ENCODE measurements at places on chromosomes 11 and 22.

DNA sequence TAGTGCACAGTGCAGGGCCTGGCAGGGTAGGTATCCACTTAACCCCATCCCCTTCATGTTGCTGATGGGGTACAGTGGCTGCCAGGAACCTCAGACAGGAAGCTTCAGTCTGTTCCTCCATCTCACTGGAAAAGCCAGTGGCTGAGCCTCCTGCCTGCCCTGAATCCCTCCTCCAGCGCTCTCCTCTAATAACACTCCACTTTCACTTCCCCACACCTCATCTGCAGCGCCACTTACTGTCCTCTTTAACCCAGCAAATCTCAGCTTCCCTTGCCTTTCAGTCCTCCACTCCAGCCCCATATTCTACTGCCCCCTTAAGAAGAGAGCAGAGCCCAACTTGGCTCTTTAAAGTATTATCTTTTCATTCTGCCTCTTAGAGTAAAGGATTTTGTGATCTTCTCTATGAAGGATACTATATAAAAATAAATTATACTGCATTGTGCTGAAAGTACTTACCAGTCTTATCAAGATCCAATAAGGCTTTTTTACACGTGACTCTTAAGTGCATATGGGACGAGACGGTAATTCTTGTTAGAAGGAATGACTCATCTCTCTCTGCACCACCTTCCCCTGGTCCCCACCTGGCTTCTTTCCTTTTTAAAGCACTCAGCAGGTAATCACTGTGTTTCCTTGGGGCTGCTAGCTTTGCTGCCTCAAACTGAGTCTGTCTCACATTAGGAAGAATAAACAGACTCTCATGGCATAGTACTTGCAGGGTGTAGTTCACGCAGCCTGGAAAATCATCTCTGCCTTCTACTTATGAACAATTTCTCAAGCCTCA, 238.0 kb upstream of the NARS2 start:
- peak; percentile 53 for DNase-seq

GRCh38 chr11:102283116-102283485, 34.2 kb upstream of the BIRC3 start:
- DNase-seq, result no peak

GRCh38 chr22:45516163-45516562, 13.5 kb downstream of the FBLN1 start:
- no peak for DNase-seq

GRCh38 chr11:63535734-63536133, 874 bp upstream of the PLAAT4 start:
- no peak for DNase-seq

- DNase-seq, result no peak
These were observed 3.5 kb downstream of the RRM1 start for GRCh38 chr11:4098026-4098621.

GRCh38 chr22:19574247-19574646, 50.0 kb upstream of the CLDN5 start:
- DNase-seq, result no peak

GRCh38 chr11:44601471-44602370, 36.3 kb downstream of the CD82 start:
- DNase-seq, result no peak

- DNase-seq, result no peak
These were observed 24.7 kb upstream of the PCF11 start for GRCh38 chr11:83132191-83132590.

- no peak for DNase-seq
These were observed 22.7 kb upstream of the P2RY2 start for GRCh38 chr11:73195191-73196007.

DNA sequence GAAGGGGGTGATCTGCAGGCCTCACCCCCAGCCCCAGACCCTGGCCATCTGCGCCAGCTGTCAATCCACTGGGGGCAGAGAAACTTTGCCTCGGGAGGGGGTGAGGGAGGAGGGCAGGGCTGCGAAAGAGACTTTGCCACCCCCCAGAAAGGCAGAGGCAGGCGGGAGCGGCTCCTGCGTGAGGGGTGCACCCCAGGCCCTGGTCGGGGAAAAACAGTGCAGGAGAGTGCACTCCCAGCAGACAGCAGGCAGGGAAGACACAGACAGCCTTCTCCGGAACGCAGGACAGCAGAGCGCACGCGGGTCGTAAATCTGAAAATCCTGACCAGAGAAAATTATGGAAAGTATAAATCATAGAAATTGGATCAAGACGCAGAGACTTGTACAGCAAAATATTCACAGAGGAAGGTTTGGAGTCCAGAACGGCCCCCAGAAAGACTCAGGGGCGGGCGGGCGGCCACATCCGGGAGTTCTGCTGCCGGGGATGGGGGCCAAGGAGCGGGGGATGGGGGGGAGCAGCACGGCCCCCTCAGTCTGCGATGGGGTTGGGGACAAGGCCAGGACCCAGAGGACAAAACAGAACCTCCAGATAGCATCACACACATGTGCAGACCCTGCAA, 8.0 kb upstream of the MRPL23 start:
- DNase-seq, result no peak

- DNase-seq, result peak; percentile 74
These were observed 14.5 kb upstream of the MB start for GRCh38 chr22:35631597-35631996.

DNA sequence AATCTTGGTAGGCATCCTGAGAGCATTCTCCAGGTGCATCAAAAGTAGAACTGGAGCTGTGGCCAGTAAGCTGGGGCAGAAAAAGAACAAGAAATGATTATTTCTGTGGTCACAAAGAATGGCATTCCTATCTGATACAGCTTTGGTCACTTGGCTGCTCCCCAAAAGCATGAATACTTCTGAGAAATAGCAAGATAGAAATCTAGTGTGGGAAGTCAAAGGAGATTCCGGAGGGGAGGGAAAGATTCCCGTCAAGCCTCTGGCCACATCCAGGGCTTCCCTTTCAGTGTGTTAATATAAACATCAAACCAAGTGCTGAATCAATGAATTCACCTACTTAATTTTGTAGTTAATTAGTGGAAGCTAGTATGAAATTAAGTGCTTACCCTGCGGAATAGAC, 1185.4 kb downstream of the LRRC4C start:
- DNase-seq, result no peak

DNA sequence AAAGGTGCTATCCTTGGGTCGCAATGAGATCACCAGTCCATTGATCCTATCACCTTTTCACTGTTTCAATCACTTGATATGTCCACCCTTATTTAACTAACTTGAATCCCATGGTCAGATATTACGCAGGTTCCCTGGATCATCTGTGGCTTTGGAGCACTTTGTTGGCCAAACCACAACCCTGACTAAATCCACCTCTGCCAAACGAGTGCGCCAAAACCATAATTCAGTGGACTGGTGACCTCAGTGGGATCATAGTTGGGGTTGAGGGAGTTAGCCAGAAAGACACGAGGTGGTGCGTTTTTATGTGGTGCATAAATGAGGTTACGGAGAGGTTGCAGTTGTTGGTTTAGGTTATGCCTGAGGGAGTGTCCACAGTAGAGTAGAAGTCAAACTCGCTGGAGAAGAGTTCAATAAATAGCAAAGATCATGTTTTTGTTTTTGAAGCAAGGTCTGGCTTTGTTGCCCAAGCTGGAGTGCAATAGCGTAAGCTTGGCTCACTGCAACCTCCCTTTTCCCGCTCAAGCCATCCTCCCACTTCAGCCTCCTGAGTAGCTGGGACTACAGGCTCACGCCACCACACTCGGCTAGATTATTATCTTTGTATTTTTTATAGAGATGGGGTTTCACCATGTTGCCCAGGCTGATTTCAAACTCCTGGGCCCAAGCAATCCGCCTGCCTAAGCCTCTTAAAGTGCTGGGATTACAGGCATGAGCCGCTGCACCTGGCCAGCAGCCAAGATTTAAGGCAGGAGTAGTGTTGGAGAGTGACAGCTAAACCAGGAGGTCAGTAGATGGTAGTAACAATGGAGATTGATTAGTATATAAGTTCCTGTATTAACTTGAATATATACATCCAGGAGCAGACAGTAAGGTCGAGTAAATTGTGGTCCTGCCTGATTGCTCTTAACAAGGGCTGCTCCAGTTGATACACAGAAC, 4.5 kb downstream of the FOXR1 start:
- DNase-seq, result peak; percentile 96

DNA sequence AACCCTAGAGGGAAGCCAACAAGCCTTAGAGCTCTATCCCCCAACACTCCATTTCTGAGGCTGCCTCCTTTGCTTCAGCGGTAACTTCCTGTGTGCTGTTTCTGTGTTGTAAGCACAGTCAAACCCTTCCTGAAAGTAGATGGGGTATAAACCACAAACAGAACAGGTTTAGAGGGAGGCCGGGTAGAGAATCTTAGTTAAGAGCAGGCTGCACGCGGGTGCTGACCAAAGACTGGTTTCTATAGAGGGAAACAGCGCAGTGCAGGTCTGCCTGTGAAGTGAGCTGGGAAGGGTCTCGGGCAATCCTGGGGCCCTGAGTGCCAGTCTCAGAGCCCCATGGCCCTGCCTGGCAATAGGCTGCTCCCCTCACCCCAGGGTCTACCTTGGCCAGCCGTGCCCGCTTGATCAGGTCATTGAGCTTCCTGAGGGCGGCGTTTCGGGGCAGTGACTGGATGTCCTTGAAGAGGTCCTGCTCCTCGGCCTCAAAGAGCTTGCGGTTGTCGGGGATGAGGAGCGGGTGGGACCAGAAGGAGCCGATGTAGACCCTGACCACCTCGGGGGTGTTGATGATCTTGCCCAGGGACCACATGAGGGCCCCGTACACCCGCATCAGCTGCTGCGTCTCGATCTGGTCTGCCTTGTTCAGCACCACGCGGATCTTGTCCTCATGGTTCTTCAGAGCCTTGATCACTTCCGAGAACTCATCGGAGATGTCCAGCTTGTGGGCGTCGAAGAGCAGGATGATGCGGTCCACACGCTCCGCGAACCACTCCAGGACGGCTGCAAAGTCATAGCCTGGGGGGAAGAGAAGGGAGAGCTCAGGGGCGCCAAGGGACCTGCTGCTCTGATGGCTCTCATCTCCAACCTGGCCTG, 15.3 kb upstream of the CDC42BPG start:
- DNase-seq, result no peak

DNA sequence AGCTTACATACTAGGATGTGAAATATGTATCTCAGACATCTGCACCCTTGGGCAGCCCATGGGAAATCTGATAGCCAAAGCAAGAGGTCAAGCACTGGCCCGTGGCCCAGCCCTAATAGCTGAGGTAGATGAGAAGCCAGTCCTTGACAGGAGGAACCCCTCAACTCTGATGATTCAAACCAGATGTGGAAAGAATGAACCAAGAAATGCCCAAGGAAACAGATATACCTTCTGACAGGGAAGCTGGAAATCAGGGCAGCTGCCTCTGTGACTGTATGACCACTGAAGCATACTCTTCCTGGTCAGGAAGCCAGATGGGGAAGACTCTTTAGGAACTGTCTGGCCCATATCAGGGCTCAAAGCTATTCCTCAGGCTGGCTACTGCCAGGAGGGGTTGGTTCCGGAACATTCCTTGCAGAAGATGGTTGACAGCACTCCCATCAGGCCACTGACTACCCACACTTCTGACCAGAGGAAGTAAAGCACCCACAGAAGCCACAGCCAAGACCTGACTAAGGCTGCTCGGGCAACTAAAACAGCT, 124.2 kb downstream of the SWAP70 start:
- no peak for DNase-seq

DNA sequence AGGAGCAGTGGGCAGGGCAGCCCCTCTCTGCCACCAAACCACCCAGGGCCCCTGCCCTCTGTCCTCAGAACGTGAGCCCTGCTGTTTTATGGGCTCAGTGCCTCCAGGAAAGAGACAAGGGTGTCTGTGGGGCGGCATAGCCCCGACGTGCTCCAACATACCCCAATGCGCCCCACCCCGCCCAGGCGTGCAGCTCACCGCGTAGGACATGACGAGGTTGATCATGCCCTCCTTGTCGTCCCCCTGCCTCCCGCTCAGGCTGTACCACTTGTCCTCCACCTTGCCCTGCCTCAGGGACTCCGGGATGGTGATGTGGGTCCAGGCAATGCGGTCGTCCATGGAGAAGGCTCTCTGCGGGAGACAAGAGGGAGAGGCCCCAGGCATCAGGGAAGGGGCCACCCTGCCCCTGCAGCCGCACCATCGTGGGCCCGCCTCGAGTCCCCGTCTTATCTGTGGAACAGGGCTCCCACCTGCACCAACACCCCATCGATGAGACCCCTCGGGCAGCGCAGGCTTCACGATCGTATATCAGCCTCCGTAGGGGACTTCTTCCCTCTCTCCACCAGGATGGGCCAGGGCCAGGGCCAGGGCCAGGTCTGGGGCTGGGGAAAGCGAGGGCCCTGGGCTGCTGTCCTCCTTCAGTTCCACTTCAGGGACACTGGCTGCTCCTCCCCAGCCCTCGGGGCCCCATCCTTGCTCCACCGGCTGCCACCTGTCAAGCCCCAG, 20.8 kb downstream of the TOLLIP start:
- no peak for DNase-seq

- peak; percentile 54 for DNase-seq
These were observed 1.4 kb upstream of the DPP3 start for GRCh38 chr11:66478729-66479393.

DNA sequence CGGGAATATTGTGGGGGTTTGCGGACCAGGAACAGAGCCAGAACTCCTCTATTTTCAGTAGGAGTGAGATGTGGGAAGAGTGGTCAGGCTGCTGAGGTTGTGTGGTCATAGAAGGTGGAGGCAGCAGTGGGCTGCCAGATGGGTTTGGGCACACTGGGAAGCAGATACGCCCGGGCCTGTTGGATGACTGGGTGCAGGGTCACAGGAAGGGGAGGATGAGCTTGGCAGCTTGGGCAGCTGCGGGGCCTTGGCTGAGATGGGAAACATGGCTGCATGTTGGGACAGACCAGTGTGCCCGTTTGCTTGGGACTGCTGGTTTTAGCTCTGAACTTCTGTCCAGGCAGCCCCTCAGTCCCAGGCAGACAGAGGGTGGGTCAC, 11.4 kb downstream of the SHANK3 start:
- DNase-seq, result no peak

DNA sequence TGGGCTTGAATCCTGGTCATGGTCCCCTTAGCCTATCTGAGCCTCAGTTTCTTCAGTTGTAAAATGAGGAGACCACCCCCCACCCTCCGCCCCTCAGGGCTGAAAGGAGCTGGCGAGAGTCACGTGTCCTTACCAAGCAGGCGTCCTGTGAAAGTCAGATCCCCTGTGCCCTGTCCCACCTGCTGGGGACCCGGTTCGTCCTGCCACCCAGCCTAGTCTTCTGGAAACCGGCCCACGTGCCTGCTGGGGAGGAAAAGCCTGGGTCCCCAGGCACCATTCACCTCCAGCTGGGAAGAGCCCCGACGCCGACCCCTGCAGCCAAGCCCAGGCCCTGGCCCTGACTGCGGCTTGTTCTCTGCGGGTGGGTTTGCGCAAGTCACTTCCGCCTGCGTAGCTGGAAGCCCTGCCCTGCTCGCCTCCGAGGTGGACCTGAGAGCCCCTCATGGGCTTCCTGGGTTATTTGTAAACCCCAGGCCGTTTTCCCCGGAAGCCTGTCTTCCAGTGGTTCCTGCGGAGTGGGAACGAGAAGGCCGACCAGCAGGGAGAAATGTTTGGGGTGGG, 679 bp upstream of the SSH3 start:
- DNase-seq, result no peak
